ENCODE measurements at places on chromosomes 5 and 9.

- DNase-seq, result no peak
Observed at GRCh38 chr5:51652980-51653379, 269.7 kb downstream of the ISL1 start.

GRCh38 chr5:4640795-4641194, 499.3 kb upstream of the ADAMTS16 start:
- no peak for DNase-seq

- no peak for DNase-seq
Observed at GRCh38 chr5:156391139-156391538, 64.2 kb downstream of the SGCD start.

- DNase-seq, result no peak
Observed at GRCh38 chr5:10902145-10902544, 141.1 kb upstream of the DAP start.

DNA sequence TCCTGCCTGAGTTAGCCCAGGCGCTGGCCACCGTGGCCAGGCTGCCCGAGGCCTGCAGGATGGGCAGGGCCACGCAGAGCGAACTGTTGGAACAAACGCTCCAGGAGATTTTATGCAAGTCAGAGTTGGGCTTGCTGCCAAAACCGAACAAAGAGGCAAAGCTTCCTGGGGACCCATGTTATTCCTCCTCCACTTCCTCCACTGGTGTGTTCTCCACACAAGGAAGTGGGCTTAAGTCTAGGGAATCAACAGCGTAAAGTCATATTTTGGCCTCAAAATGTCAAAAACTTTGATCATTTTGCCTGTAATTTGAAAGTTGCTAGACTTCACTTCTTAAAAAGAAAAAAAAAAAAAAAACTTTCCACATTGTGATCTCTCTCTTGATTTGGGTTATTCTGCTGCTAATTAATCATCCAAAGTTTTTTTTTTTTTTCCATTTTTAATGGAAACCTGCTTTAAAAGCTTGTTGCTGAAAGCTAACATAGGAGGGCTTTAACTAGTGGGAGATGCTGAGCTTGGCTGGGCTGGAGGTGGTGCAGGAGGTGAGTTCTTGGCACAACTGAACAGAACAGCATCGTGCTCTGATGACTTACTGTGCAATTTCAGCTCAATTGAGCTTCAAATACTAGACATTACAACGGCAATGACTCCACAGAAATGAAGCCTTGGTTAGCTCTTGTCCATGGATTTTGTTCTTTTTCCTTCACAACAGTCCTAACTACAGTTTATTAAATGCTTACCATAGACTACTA, 73.0 kb downstream of the PTPDC1 start:
- peak; percentile 54 for DNase-seq

DNA sequence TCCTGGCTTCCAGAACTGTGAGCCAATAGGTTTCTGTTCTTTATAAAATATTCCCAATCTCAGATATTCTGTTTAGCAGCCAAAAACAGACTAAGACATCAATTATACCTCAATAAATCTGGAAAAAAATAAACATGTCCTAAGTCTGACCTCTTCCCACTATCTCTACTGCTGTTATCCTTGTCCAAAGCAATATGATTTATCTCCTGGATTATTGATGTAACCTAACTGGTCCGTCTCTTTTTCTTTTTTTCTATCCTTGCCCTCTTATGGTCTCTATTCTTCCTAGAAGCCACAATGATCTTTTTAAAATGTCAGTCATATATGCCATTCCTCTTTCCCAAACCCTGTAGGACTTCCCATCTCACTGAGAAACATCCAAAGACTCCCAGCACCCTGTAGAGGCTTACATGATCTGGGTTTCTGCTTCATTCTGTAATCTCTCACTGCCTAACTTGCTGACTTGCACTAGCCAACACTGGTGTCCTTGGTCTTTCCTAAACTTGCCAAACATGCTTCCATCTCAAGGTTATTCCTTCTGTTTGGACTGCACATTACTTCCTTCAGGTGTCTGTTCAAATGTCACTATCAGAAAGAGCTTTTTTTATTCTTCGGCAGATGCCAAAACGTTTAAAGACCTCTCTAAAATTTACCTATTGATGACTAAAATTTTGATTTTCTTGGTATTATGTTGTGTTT, 13.1 kb downstream of the FOCAD start:
- no peak for DNase-seq

DNA sequence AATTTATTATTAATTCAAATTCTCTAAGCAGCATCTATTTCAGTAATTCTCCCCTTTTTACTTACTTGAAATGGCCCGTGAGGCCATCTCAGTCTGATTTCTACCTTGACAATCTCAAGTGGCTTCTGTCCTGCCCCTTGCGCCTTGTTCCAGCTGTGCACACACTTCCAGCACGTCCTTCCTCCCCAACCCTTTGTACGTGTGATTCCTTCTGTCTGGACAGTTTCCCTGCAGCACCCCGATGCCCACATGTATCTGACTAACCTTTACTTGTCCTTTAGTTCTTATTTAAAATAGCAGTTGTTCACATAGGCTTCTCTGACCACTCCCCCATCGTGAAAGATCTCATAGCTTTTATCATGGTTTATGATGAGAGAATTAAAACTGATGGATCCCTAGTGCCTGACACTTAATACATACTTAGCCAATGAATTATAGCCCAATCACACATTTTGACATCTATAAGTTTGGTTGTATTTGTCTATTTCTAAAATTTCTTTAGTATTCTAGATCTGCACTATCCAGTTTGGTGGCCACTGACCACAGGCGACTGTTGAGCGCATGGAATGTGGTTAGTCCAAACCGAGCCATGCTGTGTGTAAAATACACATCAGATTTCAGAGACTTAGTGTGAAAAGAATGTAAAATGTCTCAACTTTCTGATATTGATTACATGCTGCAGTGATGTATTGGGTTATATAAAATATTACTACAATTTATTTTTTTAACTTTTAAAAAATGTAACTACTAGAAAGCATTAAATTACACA, 14.3 kb downstream of the ZBTB34 start:
- no peak for DNase-seq

- DNase-seq, result no peak
Observed at GRCh38 chr9:73137286-73137899, 14.3 kb upstream of the ANXA1 start.

- no peak for DNase-seq
Observed at GRCh38 chr5:92206681-92207080, 823.6 kb upstream of the ARRDC3 start.

DNA sequence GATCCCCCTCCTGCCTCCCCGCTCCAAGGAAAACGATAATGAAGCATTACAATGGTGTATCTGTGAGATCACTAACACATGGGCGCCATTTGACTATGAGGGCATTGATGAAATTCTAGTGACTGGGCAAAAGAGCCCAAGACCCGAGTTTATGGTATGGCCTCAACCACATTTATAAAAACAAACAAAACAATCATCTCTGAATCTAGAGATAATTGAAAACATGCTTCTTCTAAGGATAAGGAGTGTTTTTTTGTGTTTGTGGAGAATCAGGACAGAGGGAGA, 100.9 kb upstream of the SEMA6A start:
- DNase-seq, result no peak

DNA sequence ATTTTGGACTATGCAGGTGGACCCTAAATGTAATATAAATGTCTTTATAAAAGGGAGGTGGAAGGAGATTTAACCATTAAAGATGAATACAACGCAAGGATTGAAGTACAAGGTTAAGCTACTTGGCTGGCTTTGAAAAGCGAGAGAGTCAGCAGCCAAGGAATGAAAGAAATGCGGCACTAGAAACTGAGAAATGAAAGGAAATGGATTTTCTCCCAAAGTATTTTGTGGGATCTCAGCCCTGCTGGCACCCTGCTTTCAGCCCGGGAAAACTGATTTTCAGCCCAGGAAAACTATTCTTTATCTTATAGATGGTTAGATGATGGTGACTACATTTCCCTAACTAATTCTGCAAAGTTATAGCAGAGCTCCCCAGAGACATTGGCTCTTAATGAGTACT, 1349.6 kb upstream of the C9orf72 start:
- no peak for DNase-seq

- DNase-seq, result peak; percentile 88
Observed at GRCh38 chr5:132263548-132264261, 6.2 kb downstream of the PDLIM4 start.

- DNase-seq, result no peak
Observed at GRCh38 chr9:16154521-16155078, 601.8 kb downstream of the CCDC171 start.

- no peak for DNase-seq
Observed at GRCh38 chr5:163730206-163730756, 224.9 kb downstream of the MAT2B start.

GRCh38 chr5:180050121-180050940, 21.2 kb downstream of the RNF130 start:
- DNase-seq, result no peak

DNA sequence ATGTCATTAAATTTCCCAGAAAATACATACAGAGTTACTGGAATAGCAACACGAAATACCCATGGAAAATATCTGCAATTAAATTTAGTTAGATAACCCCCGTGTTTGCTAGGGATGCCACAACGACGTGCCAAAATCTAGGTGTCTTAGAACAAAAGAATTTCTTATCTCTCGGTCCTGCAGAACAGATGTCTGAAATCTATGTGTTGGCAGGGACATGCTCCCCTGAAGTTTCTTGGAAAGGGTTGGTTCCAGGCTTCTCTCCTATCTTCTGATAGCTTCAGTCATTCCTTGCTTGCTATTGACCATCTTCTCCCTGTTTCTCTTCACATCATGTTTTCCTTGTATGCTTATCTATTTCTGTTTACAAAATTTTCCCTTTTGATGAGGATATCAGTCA, 1067.0 kb downstream of the CDH18 start:
- no peak for DNase-seq

DNA sequence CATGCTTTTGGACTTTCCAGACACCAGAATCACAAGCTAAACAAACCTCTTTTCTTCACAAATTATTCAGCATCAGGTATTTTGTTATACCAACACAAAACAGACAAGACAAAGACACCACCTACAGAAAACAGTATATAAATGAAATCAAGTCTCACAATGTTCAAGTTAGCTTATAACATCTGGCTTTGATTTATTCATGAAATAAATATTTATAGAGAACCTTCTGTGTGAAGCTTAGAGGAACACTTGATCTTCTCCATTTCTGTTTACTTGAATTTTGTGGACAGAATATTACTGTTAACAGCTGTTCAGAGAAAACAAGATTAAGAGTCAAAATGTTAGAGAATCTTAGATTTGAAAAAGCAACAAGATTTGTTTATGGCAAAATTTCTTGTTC, 137.4 kb upstream of the PRR16 start:
- no peak for DNase-seq

- peak; percentile 49 for DNase-seq
Observed at GRCh38 chr5:78648359-78649210, at the start of gene LHFPL2. Gene LHFPL2 (minus strand): TSS chr5:78648772. CDS start chr5:78510213, 138,559 bp downstream.

DNA sequence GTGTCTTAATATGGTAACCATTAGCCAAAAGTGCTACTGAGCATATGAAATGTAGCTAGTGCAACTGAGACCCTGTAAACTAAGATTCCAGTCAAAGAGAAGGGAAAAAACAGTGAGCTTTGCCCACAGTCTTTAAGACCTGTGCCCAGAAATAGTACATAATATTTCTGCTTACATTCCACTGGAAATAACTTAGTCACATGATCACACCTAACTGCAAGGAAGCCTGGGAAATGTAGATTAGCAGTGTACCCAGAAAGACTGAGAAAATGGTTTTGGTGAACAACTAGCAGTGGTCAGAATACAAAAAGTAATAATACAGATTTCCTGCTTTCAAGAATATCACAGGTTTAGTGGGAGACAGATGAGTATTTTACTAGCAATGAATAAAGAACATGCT, 2.5 kb upstream of the CPLANE1 start:
- DNase-seq, result no peak

DNA sequence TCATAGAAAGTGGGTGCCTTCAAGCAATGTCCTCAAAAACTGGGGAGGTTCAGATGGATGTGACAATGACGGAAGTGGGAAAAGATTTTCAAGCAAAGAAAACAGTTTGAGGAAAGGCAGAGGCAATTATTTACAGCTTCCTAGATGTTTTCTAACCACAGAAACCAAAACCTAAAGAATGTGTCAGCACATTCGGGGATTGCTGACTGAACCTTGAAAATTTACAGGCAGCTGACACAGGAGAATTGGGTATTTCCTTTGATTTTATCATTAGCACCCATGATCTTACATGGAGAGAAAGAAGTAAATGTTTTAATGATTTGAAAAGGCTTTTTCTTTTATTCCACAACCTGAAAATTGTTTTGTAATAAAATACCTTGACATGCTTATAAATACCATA, 369.0 kb downstream of the ACTL7B start:
- no peak for DNase-seq
